ENCODE measurements at places on chromosomes 4 and X.

DNA sequence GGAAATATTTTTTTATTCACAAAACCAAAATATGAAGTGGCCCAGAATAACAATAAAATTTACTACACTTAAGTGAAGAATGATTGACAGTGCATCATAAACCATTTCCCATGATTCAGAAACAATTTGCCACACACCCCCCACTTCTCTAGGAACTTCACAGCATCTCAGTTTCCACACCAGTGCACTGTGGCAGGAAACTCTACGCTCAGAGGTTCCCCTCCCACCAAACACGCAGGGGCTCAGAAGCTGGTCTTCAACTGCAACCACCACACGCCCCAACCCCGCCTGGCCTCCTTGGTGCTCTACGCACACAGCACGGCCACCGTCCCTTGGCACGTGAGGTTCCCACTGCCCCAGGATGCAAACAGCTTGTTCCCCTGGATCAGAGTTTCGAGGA is 63.7 kb downstream of the ZFYVE28 start:
- DNase-seq, result peak; percentile 35

DNA sequence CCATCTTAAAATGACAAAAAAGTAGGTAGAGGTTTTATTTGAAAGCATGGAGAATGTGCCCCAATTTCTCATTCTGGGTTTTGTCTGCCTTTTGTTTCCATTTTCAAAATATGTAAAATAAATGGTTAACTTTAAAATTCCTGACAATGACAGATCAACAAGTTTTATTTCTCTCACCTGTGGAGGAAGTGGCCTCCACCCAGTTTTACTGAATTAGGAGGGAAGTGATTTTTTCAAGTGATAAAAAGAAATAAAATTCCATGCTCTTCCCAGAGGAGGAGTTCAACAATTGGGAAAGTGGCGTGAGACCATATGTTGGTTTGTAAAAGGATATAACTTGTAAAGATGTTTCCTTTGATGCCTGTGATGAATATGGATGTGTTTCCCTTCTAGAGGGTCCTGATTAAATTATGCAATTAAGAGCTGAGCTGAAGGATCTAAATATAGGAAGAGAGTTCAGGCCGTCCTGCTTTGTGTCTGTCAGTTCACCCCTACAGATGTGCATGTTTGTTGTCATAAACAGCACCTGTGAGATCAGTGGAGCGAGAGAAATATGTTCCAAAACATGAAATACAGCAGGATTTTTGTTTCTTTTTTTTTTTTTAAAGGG is 19.5 kb downstream of the SMAD1 start:
- no peak for DNase-seq

DNA sequence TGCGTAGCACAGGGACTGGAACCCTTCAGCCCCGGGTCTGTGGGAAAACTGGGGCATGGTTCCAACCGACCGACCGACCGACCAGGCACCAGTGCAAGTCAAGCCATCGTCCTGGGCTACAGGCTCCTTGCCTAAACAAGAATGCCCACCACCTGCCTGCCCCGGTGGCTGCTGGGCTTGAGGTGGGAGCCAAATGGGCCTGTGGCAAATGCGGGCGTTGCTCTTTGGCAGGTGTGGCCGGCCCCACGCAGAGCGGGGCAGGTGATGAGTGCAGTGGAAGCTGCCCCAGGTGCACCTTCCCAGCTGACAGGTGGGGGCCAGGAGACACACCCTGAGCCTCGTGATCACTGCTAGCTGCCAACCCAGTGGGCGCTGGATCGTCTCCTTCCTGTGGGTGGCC is 77.9 kb downstream of the MTMR1 start:
- no peak for DNase-seq

DNA sequence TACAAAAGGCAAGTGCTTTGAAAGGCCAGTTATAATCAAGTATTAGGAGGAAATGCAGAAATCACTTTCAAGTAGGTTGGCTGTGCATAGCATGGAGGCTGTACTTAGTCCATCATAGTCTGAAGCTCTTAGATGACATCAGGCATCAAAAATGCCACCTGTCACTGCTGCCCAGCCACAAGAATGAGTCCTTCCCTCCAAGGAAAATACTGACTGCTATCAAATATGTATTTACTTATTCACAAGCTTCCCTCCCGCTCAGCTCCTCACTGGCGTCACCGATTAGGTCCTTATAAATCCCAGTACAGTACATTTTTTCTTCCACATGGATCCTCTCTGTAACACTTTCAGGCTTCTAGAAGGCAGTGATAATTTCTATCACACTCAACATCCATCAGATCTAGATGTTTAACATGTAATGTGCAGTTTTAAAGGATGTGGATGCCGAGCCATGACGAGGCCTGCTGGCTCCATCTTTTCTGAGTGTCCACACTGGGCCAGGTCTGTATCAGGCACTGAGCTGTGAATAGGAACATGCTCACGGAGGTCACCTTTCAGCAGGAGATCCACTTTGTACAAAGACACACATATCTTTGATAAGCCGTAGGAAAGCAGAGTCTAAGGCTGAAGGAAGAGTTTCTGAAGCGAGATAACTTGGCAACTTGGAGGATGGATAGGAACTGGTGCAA is 121.9 kb downstream of the PALLD start:
- DNase-seq, result no peak

DNA sequence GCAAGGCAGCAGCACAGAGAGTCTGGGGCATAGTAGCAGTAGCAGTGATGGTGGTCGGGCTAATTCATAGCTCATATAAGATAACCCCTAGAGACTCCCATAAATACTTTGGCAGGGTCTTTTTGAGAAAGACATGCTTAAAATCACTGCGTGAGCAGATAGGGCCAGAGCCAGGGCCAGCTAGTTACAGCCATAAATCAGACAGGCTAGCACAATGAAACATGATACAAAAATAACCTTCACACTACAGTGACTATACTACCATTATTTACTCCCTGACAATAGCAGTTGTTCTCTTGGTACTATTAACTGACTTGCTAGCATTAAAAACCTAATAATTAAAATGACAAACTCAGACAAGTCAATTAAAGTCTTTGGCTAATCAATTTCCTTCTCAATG is 295.9 kb downstream of the SMARCA1 start:
- DNase-seq, result no peak

GRCh38 chrX:2521927-2522386 is 21.2 kb upstream of the DHRSX start:
- no peak for DNase-seq

DNA sequence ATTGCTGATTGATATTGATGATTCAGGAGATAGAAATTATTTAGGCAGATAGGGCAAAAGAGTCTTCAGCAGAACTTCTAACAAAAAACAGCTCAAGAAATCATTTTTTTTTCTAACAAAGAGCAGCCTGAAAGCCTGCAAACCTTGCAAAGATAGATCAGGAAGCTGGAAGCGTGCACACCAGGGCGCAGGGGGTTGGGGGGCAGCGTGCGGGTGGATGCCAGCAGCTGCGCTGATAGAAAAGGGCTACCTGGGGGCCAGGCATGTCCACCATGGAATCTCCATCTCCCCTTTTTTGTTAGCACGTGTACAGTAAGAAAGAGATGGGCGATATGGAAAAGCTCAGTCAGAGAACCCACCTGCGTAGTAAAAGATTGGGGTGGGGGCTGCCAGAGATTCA is 1.7 kb upstream of the CCDC110 start:
- DNase-seq, result no peak

- DNase-seq, result no peak
Observed at GRCh38 chr4:149055624-149056023, 613.4 kb upstream of the NR3C2 start.

DNA sequence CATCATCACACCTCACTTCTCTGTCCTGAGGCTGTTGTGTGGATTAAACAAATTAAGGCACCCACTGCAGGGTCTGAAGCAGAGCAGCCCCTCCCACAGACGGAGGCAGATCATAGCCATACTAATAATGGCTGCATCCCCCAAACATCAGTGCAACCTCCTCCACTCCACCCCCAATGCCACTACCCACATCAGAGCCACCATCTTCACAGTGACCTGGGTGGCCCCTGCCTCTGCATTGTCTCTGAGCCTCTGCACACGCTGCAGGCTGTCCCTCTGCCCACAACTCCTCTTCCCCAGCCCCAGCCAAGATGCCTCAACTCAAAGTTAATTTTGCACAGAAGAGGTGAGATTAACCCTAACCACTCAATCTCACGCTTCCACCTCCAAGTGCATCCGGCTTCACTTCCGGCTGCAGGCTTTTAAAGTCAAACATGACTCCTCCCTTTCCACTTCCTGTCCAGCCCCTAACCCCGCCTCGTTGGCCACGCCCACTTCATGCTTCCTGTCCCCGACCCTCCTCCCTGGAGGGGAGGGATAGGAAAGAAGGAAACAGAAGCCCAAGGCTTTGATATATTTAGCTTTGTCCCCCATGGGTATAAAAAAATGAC is 22.7 kb downstream of the JAKMIP1 start:
- peak; percentile 41 for DNase-seq

DNA sequence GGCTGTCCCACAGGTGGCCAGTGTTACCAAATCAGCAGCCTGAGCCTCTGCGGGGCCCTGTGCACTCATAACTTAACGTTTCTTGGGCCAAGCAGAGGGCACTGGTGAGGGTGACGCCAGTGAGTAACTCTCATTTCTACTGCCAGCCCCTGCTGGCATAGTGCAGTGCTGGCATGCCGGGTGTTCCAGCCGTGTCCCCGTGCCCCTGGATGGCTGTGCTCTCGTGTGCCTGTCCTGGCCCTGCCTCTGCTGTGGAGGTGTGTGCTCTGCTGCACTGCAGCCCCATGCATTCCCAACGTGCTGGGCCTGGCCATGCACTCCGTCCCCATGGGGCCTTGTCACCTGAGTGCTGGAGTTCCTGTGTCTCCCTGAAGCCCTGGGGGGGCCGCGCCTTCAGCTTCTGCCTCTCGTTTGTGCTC is 14.7 kb downstream of the TBC1D14 start:
- no peak for DNase-seq

- DNase-seq, result no peak
Observed at GRCh38 chr4:57042711-57043169, 64.0 kb downstream of the POLR2B start.

GRCh38 chr4:138078253-138078652 is 163.9 kb downstream of the SLC7A11 start:
- no peak for DNase-seq

DNA sequence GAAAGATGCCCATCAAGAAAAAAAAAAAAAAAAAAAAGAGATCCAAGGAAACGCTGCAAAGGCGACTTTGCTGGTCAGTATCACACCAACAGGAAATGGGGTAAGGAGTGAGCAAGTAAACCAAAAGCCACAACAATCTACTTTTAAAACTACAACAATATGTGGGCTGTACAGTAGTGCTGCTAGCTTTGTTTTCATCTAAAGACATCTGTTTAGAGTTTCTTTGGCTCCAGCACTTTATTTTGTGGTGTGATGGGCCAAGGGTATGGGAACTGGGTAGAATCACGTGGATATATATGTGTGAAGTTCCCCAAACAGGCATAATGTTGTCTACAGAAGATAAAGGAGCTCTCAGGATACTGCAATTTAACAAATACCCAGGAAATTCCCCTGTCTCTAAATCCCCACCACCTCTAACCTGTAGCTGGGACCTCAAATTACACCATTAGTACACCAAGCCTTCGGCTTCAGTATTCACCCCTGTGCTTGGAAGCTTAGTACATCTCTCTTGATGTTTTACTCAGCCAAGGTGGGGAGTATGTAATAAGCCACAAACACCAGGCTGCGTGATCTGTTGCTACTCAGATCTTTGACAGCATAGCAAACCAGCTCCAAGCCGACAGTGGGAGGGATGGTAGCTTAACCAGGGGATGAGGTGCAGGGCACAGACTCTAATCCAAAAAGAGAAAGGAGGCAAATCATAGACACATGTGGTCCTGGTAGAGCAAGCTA is 207.9 kb downstream of the HS6ST2 start:
- DNase-seq, result no peak

- no peak for DNase-seq
Observed at GRCh38 chrX:129784371-129784770, 4.6 kb downstream of the SASH3 start.

- no peak for DNase-seq
Observed at GRCh38 chrX:40945361-40945713, 139.9 kb upstream of the USP9X start.

Measured in CD4-positive, alpha-beta T cell treated with Interleukin-15 for 1 hour (primary cell).